ENCODE measurements at places on chromosomes 11 and 22.
A peak's percentile ranks its signal among the peaks of the same experiment; 100 is the strongest.

GRCh38 chr11:75907906-75908527 lies 93.0 kb downstream of the UVRAG start:
- DNase-seq, result no peak

GRCh38 chr22:31650391-31650790 lies 11.6 kb downstream of the PISD start:
- no peak for DNase-seq

GRCh38 chr11:128343870-128344269 lies 243.5 kb downstream of the ETS1 start:
- DNase-seq, result no peak

DNA sequence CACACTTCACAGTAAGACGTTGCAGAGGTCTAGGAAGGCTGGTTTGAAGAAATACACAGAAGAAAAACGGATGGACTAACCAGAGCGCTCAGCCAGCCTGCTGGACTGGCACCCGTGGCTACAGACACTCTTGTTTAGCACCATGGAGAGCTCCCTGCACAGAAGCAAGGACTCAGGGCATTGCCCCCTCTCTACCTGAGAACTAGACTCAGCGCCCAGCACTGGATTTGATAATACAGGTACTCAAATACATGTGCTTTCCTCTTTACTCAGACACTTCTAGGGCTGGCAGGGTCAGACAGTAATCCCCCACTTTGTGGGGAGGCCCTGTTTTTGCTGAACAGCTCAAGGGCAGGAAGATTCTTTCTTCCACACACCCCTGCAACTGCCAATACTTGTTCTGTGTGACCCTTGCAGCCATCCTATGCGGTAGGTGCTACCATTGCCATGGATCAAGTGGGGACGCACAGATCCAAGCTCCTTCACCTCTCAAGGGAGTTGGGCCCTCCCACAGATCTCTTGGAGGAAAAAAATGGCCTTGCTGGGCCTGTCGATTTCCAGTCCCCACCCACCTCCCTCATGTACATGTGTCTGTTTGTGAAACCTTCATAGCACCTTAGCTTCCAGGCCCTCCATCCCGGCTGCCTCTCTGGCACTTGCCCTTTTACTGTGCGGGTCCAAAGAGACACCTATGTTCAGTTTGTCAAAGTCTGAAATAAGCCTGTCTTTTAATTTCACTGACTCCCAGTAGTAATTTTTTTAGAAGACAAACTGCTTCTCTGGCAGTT lies 5.1 kb upstream of the P2RX6 start:
- DNase-seq, result peak; percentile 28

- no peak for DNase-seq
These were observed 15.6 kb downstream of the LTO1 start for GRCh38 chr11:69659591-69659990.

DNA sequence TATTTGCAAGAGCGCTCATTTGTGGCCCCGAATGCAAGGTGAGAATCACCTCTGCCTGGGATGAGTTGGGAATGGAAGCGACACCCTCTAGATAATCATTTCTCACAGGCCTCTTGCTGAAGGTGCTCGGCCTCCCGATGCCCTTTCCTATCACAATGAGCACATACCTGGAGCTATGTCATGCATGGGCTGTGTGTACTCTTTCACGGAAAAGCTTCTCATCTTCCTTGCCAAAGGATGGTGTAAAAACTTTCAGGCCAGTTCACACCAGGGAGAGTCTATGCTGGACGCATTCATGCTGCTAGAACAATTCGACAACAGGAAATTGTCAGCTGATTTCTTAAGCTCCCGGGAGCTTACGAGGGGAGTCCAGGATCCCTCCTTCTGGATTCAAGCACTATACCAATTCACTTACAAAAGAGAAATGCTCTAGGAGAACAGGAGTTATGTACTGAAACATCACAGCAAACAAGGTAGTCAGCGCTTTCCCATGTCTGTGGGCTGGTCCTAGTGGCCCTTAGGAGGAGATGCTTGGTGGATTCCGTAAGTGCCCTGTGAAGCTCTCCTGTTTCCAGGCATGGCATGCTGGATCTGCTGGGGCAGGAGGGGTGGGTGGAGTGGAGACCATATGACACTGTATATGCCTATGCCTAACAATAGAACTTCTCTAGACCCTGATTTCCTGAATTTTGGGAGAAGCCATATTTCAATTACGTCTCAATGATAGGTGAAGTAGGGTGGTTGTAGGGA lies 53.1 kb upstream of the B3GAT1 start:
- DNase-seq, result no peak

GRCh38 chr11:64415996-64416728 lies 57.2 kb downstream of the RPS6KA4 start:
- DNase-seq, result no peak

GRCh38 chr11:72292106-72292785 lies 48.3 kb upstream of the PHOX2A start:
- DNase-seq, result no peak

- no peak for DNase-seq
These were observed 50.2 kb downstream of the APOL1 start for GRCh38 chr22:36303115-36303467.

DNA sequence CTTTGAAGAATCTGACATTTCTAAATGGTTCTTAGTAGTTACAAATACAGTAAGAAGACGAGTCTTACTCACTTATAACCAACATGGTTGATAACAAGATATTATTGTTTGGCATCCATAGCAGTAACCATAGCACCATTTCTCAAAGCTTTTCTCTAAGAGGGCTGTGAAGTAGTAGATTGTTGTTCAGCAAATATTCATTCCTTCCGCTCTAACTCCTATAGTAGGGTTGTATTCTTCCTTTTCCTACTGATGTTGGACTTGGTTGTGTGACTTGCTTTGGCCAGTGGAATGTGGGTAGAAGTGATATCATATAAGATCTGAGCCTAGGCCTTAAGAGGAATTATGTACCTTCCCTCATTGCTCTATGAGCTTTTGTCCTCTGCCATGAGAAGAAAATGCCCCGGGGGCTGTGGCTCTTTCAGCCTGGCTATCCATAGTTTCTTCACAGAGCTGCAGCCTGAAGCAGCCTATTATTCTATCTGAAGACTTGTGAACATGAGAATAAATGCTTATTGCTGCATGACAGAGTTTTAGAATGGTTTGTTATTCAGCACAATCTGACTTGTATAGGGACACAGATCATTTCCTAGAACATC lies 28.9 kb upstream of the ZBED5 start:
- DNase-seq, result peak; percentile 17

Measured in neural crest cell (in vitro differentiated cells).